HFF-Myc (cell line): ENCODE measurements at places on chromosomes 5 and 9.

- no peak for DNase-seq
These were observed 266.1 kb upstream of the RIOK2 start for GRCh38 chr5:97449172-97449571.

DNA sequence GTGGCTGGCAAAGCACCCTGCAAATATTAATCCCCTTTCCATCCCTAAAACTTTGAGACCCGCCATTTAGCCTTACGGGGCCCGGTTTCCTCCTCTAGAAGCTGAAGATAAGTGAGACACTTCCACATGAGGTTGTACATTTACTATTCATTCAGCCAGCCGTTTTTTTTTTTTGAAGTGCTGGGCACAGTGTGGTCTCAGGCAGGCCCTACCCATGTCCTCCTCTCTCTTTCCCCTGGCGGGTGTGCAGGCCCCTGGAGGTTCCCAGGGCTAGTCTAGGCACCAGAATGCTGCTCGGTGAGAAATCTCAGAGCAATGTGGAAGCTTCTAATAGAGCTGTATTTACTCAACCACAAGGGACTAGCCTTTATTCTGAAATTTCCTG, 107.4 kb upstream of the LARP1 start:
- no peak for DNase-seq

- DNase-seq = no peak
These were observed 89.6 kb downstream of the PRDM6 start for GRCh38 chr5:123178683-123179082.

DNA sequence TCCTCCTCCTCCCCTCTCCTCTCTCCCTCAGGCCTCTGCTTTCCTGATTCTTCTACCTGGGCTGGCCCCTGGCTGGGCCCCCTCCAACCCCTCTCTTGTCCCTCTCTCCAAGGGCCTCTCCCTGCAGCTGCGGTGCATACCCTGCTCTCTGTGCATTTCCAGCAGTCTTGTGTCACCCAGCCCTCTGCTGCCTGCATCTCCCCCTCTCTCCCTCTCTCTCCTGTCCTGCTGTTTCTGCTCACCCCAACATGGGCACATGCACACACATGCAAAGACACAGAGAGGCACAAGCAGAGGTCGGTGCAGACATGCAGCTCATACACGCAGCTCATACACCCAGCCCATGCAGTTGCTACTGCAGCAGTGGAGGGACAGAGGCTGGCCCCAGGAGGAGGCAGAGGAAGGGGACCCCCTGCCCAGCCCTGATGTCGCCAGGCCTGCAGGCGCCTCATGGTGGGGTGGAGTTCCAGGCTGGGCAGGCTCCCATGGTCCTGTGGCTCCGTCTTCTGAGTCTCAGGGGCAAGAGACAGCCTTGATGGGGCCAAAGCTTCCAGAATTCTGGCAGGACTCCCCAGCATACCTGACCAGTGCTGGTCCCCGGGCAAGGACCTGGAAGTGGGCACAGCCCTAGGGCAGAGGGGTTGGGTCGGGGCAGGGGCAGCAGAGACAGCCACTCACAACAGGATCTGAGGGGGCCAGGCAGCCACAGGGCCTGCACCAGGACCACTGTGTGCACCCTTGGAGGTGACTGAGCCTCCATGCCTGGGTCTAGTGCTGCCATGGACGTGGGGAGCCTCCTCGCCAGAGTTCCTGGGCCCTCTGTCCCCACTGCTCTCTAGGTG, 216.9 kb downstream of the C9orf50 start:
- no peak for DNase-seq

DNA sequence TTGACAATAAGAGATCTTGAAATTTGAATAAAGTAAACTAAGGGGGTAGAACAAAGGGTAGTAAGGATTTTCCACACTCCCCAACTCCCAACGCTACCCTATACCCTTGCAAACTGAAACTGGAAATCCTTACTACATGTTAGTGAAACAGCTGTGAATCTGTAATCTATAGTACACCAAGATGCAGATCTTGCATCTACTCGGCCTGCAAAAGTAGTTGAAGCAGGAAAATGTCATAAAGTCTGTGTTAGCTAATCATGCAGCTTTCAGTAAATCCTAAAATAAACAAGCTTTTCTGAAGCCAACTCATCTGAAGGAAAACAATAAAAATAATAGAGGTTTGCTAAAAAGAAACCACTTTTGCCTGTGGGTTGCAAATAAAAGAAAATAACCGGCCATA, 1242.0 kb upstream of the ACO1 start:
- DNase-seq = no peak

DNA sequence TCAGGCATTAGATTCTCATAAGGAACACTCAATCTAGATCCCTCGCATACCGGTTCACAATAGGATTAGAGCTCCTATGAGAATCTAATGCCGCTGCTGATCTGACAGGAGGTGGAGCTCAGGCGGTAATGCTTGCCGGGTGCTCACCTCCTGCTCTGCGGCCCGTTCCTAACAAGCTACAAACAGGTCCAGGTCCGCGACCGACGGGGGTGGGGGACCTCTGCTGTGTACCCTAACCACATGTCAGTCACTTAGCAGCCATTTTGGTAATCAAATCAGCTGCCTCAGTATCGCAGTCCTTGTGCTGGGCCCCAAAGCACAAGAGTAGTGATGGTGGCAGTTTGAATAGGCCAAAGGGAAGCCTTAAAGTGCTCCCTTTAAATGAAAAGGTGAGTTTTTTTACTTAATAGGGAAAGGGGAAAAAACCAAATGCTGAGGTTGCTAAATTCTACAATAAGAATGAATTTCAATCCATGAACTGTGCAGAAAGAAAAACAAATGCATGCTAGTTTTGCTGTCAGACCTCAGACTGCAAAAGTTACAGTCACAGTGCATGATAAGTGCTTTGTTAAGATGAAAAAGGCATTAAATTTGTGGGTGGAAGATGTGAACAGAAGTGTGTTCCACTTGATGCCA, 67.0 kb upstream of the TNPO1 start:
- DNase-seq = no peak

DNA sequence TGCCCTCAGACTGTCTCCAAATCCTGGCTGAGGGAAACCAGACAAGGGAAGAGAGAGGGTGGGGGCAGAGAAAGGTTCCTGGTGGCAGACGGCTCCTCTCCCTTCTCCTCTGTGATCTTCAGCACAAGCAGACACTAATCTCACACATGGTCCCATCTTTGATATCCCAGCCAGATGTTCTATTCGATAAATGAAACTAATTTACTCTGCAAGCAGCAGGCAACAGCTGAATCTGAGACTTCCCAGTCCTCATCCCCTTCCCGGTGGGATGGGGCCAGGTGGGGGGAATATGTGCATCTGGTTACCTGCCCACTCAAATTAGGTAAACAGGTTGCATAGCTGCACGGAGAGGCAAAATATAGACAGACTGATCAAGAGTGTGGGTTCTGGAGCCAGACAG, 208.9 kb upstream of the PANK3 start:
- no peak for DNase-seq

DNA sequence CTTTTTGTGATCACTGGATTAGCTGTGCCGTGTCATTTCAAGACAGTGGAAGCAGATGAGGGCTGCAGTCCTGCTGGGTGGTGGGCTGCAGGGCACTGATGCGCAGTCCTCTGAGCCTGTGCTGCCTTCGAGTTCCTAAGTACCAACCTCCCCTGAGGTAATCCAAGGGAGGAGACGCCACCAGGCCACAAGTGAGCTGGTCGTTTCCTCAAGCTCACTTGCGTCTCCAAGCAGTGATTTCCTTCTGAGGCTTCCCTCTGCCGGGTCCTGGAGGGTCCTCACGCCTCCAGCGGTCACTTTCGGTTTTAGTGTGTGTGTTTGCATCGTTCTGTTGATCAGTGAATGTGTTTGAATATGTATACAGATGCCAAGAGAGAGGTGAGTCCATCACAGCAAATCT, 115.7 kb downstream of the TRIO start:
- no peak for DNase-seq

DNA sequence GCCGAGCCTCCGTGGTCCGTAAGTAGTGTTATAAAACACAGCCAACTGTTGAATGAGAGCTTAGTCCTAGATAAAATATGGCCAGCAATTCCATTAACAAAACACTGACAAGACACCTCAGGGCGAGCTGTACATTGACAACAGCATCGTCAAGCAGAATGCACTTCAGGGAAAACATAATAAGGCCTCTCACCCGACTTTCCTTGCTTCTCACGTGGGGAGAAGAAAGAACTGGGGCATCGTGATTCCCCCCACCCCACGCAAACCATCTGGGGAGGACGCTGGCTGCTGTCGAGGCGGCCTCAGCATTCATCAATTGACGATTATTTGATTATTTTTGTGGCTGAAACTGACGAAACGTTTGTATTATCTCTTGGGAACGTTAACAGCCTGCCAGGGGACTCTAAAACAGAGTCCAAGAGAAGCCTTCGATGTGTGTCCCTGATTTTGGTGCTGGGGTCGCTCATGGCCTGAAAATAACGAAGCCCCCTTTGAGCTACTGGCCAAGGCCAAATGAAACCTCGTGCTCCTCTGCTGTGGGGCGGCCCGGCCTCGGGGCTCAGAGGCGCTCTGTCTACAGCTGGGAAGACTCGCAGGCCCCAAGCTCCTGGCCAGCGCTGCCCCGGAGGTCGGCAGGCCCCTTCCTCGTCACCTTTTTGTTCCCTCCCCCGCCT, 464 bp downstream of the GDF9 start:
- no peak for DNase-seq

DNA sequence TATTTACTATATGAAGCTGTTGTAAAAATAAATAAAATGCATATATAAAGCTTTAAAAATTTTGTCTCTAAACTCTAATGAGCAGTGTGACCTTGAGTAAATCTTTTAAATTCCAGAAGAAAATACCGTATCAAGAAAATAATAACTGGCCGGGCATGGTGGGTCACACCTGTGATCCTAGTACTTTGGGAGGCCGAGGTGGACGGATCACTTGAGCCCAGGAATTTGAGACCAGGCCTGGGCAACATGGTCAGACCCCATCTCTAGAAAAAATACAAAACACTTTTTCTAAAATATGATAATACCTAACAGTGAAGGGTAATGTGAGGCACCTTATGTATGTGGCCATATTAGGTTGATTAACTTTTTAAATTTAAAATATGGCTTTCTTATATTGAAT, 8.5 kb downstream of the CPEB4 start:
- DNase-seq = no peak

- DNase-seq = no peak
These were observed 78.4 kb downstream of the SEMA5A start for GRCh38 chr5:9467199-9468059.

- DNase-seq = no peak
These were observed at the start of gene LPCAT1 for GRCh38 chr5:1523793-1524480. Gene LPCAT1 (minus strand): TSS chr5:1523960. CDS start chr5:1523844, 116 bp downstream.

- DNase-seq = peak; percentile 7
These were observed 42.0 kb downstream of the ACO1 start for GRCh38 chr9:32426278-32426939.

- no peak for DNase-seq
These were observed 53.5 kb upstream of the ABL1 start for GRCh38 chr9:130781569-130781968.

DNA sequence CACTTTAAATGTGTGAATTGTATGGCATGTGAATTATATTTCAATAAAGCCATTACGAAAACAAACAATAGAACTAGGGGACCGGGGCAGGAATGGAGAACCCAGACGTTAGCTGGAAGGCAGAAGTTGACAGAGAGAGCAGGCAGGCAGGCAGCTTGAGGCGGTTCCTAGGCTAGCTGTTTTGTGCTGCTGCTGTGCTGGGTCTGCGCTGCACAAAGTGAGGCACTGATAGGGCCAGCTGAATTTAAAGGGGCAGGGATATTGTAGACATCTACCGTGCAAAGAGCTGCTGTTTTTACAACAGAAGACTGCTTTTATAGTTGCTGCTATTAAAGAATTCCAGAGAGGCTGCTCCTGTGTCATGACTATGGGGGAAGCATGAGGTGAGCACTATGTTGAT, 21.6 kb upstream of the MIER3 start:
- DNase-seq = no peak

- DNase-seq = no peak
These were observed 16.9 kb upstream of the ANKRD55 start for GRCh38 chr5:56250011-56250410.

GRCh38 chr9:122197882-122198281, 30.9 kb downstream of the LHX6 start:
- no peak for DNase-seq

DNA sequence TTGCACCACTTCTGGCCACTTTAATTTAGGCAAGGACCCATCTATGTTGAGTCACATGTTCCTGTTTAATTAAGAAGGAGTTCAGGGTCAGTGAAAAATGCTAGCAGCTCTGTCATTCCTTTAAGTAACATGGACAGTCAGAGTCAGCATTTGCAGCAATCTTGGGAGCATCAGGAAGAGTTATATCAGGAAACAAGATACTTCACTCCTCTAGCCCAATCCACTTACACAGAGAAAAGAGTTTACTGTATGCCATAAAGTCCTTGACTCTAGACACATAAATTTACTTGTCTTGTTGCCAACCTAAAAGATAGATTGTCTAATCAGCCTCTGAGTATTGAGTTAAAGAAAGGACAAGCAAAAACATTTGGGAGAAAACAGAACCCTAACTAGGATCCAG, 266.7 kb downstream of the PJA2 start:
- no peak for DNase-seq

GRCh38 chr9:105006514-105006913, 78.6 kb upstream of the ABCA1 start:
- no peak for DNase-seq

GRCh38 chr5:79612667-79613198, 492 bp downstream of the TENT2 start:
- DNase-seq = no peak

DNA sequence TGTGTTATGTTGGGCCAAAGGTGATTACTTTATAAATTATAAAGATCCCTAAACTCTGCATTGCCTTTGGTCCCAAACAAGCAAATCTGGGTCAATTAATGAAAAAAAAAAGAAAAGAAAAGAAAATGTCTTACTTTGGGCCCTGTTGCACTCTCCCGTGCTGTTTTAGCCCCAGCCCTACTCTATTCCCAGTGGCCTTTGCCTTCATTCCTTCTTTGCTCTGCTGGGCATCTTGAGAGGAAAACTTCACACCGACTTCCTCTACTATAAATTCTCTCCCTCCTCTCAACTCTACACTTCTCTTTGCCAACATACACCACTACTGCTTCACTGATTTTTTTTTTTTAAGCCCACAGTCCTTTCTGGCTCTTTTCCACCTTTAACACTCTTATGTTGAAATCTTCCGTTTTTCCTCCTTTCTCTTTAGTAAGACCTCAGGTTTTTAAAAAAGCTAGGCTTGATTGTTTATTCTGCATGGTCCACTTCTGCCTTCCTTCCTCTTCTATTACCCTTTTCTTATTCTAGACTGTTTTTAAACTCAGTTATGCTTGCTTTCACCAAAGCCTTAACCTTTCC, 4.5 kb upstream of the MSMP start:
- DNase-seq = no peak

DNA sequence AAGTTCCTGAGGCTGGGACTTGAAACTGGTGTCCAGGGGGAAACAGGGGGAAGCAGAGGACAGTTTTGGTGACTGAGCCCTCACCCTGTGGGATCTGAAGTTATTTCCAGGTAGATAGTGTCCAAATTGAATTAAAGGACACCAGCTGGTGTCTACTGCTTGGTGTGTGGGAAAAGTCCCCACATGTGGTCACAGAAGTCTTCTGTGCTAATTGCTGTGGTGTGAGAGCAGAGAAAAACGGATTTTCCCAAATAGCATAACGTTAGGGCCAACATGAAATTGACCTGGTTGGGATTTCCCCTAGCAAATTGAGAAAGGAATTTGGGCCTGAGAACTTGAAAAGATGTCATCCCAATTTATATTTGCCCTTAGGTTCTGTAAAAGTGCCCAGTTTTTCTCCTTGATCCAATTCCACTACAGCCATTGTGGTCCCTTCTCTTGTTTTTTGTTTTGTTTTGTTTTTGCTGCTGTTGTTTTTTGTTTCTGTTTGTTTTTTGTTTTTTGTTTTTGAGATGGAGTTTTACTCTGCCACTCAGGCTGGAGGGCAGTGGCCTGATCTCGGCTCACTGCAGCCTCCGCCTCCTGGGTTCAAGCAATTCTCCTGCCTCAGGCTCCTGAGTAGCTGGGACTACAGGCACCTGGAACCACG, 5.6 kb upstream of the STARD4 start:
- no peak for DNase-seq
